Body of pancreas (tissue), 4 donors: ENCODE measurements at places on chromosomes 6 and 20. TPM values are rescaled to one million over a fixed set of nuclear protein-coding genes. Genes with fewer than 3 reads are reported as not detected.

- H3K27me3 ChIP-seq: no peaks in the 10 kb centered on the region
- no peaks in the 10 kb centered on the region for H3K36me3 ChIP-seq
- no peak for DNase-seq
- peak overlapping the region; percentile 46 for H3K27ac ChIP-seq
- no peak overlapping the region for H3K4me3 ChIP-seq
These were observed 265.5 kb downstream of the DLL1 start for GRCh38 chr6:170025341-170025911.

DNA sequence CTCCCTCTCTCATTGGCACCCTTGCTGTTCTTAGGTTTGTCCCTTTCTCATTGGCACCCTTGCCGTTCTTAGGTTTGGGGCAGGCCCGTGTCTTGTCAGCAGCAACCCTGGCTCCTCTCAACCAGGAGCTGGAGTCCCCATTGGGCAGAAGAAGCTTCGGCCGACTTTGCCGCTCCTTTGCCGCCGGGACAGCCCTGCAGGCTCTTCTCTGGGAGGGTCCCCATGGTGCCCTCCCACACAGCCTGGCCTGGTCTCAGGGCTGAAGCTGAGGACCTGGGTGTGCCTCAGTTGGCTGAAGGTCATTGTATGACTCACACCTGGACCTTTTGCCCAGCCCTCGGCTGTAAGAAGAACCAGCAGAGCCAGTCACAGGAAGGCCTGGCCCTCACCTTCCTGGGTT, 59.6 kb downstream of the PPP1R14C start:
- H3K4me1 ChIP-seq: peaks cover 11% of the 10 kb centered on the region
- no peaks in the 10 kb centered on the region for H3K36me3 ChIP-seq
- DNase-seq: no peak
- no peak overlapping the region for H3K4me3 ChIP-seq
- H3K27me3 ChIP-seq: no peaks in the 10 kb centered on the region

- H3K27ac ChIP-seq: no peak overlapping the region
- no peaks in the 10 kb centered on the region for H3K36me3 ChIP-seq
- DNase-seq: no peak
- no peaks in the 10 kb centered on the region for H3K4me1 ChIP-seq
- no peak overlapping the region for H3K4me3 ChIP-seq
These were observed 91.4 kb downstream of the SYNDIG1 start for GRCh38 chr20:24560571-24561491.

- DNase-seq: no peak
- no peak overlapping the region for H3K27ac ChIP-seq
- no peak overlapping the region for H3K4me3 ChIP-seq
- H3K4me1 ChIP-seq: no peaks in the 10 kb centered on the region
- H3K36me3 ChIP-seq: no peaks in the 10 kb centered on the region
These were observed 71.1 kb downstream of the PERP start for GRCh38 chr6:138036111-138036510.

Gene ARHGAP40
- total RNA-seq: not detected

Gene HLA-DRB5
- 19.8 TPM for total RNA-seq

Gene LY6G6C
- total RNA-seq: not detected

Gene CLDN20
- total RNA-seq: not detected

Gene B3GAT2
- total RNA-seq: not detected
